Activated CD4-positive, CD25-positive, alpha-beta regulatory T cell treated with anti-CD3 and anti-CD28 coated beads, Interleukin-2, amount 50 U/mL, for 72 hours (primary cell): ENCODE measurements at places on chromosomes 5 and 9.

GRCh38 chr5:95907067-95907705 lies 54.5 kb downstream of the ELL2 start:
- DNase-seq: no peak

DNA sequence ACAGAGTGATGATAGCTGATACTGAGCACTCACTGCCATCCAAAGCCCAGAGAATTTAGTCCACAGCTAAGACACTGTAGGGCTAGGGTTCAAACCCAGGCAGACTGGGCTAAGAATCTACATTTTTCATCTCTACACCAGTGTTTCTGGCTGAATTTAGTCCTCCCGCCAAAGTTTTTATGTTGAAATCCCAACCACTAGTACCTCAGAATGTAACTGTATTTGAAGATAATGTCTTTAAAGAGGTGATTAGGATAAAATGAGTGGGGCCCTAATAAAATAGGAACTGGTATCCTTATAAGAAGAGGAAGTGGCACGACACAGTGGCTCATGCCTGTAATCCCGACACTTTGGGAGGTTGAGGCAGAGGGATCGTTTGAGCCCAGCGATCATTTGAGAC lies 4.3 kb downstream of the GNA14 start:
- DNase-seq: no peak

DNA sequence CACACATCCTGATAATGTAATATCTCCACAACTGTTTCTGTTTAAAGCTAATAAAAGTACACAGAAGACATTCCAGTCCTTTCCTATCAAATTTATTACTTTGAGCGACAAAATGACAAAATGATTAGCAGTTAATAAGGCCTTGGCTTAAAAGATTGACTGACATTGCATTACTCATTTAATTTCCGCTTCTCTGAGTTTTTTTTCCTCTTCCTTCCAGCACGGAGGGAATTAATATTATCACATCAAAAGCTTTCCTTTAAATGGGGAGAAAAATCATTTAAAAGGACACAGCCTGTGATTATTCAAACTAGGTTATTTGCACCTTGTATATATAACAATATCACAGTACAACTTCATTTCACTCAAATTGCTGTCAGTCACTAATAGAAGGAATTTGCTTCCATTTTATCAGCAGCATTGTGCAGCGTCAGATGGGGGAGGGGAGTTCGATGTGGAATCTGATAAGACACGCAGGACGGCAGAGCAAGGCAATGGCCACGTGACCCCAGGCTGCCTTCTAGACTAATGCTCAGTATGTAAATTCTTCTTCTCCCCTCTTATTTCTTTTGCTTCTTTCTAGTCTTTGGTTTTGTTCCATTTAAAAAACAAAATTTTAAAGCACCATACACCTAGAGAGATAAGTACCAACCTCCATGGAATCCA lies 400.5 kb downstream of the IRX1 start:
- no peak for DNase-seq

GRCh38 chr5:52807723-52808122 lies 20.0 kb downstream of the ITGA1 start:
- DNase-seq: no peak

DNA sequence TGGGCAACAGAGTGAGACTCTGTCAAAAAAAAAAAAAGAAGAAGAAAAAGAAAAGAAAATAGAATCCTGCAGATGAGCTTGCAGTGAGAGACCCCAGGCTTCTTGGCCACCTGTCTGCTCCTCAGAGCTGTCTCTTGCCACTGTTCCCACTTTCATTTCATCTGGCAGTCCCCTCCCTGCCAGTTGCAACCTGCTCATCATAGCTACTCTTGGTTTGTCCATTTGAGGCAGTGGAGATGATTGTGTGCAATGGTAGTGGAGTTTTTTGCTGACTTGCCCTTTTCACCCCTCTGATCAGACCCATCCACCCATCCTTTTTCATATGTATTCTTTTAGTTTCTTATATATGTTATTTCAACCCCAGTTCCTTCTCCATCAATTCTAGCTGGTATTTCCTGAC lies 28.7 kb downstream of the ANKRD33B start:
- no peak for DNase-seq

DNA sequence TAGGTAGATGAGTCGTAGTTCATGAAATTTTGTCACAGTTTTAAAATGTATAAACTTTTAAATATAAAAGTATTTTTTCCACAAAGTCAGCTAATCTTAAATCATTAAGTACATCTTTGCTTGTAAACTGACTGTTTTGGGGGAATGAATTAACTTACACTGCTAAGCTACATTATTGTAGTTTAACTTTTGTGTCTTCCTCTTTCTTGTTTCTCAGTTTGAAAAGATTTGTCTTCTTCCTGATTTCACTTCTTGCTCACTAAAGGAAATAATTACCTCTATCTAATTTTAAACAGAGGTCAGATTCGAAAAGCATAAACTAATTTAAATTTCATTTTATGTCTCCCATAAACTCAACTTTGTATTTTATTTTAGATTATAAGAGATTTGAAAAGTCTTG lies 5.7 kb downstream of the NIPSNAP3B start:
- no peak for DNase-seq

DNA sequence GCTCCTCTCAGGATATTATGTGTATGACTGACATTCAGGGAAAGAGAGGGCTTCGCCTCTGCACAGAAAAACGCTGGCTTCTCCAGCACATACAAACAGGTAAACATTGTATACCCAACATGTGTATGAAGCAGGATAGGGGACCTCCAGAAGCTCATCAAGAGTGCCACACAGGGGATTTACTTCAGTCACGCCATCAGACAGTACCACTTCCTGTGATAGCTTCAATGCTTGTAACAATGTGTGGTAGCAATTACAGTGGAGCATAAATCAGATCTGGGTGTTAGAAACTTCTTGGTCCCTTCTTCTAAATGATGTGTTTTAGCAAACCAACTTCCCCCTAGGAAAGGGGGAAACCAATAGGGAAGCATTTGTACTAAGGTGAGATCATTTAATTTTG lies 160.8 kb downstream of the TSSK1B start:
- no peak for DNase-seq

- no peak for DNase-seq
These were observed 387.1 kb downstream of the PDE4D start for GRCh38 chr5:59506285-59506877.

GRCh38 chr5:177162379-177162778 lies 28.8 kb downstream of the NSD1 start:
- DNase-seq: no peak

DNA sequence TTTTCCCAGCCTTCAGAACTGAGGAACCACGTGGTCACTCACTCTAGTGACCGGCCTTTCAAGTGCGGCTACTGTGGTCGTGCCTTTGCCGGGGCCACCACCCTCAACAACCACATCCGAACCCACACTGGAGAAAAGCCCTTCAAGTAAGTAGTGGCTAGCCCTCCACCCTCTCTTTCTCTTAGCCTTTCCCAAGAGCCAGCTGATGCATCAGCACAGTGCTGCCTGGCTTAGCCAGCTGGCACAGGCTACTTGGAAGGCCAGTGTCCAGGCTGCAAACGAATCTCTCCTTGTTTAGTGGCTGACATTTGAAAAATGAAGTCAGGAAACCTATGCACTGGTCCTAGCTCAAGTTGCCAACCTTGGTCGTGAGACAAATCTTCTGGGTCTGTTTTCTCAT lies 91.1 kb downstream of the PRDM6 start:
- no peak for DNase-seq

- no peak for DNase-seq
These were observed 52.3 kb upstream of the CNTLN start for GRCh38 chr9:17082343-17083064.
